HCT116 (cell line): ENCODE measurements at places on chromosomes 13 and 19. TPM values are rescaled to one million over a fixed set of nuclear protein-coding genes. Genes with fewer than 3 reads are reported as not detected.

The ZNF296 gene
- 9.2 TPM for total RNA-seq

The FUT2 gene
- total RNA-seq = 12.5 TPM

The ADGRE3 gene
- not detected for total RNA-seq

The TGFBR3L gene
- 30.9 TPM for total RNA-seq

The ZNF571 gene
- 0.10 TPM for total RNA-seq

The SHISA7 gene
- total RNA-seq = not detected

The ZNF600 gene
- 12.7 TPM for total RNA-seq

The RNF113B gene
- total RNA-seq = not detected

The SGCG gene
- total RNA-seq = 0.15 TPM

The RAVER1 gene
- total RNA-seq = 71.0 TPM
